Stomach (tissue), 19 donors: ENCODE measurements at places on chromosomes 2 and 18.

GRCh38 chr18:2442726-2443275 lies 128.5 kb downstream of the METTL4 start:
- DNase-seq = no peak

GRCh38 chr18:57869221-57869620 lies 66.1 kb upstream of the ATP8B1 start:
- DNase-seq = no peak

DNA sequence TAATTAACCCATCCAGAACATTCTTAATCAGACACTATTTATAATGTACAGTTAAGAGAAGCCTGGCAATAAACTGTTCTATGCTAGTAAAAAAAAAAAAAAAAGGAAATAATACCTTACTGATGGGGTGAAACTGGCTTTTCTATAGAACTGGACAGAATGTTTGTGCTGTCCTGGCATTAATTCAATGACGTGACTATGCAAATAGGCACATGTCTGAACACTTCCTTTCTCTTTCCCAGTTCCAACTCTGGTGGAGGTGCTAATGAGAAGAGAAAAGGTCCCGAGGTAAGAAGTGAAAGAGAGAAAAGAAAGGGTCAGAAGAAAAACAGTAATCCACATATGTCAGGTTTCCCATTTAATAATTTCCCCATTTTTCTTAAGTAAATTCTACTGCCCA lies 508.4 kb downstream of the ZEB2 start:
- DNase-seq = no peak

- DNase-seq = no peak
These were observed 68.5 kb downstream of the USP40 start for GRCh38 chr2:233498126-233498525.

- DNase-seq = no peak
These were observed 114.5 kb upstream of the MAPRE2 start for GRCh38 chr18:34926683-34927082.

DNA sequence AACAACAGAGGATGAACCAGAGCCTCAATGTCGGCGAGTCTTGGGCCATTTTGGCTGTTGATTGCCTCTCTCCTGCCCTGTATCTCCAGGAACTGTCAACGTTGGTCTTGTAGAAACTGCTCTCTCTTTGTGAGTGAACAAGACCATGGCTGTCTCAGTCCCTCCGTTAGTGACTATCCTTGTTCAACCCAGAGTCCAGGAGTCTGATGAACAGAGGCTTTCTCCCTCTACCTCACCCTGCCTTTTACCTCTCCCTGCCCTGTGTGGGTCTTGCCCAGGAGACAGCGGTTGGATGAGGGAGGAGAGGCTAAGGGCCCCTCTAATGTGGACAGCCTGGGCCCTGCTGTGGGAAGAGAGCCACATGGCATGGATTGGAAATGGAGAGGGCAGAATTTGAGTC lies 32.8 kb downstream of the INPP4A start:
- DNase-seq = no peak

DNA sequence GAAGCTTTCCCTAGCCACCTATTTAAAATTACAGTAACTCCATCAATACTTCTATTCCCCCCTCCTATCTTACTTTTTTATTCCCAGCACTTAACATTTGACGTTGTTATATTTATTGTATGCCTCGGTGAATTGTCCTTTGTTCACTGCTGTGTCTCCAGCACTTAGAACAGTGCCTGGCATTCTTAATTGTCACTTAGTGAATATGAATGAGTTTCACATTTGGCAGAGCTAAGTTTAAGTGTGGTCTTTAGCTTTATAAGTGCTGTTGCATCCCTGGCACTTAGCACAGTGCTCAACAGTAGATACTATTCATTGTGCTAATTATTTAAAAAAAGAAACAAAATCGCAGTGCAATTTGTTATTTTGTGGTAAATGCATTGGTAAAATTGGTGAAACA lies 1.7 kb downstream of the RMP24 start:
- no peak for DNase-seq
